ENCODE measurements at places on chromosomes 12 and 14. TPM values are rescaled to one million over a fixed set of nuclear protein-coding genes. Genes with fewer than 3 reads are reported as not detected.

SERPINA9 gene
- total RNA-seq = not detected

KRT77 gene
- not detected for total RNA-seq

PTPRR gene
- not detected for total RNA-seq

CLEC4C gene
- total RNA-seq = not detected

SERPINA3 gene
- total RNA-seq = 66.7 TPM

RAP1B gene
- 167 TPM for total RNA-seq

OVCH1 gene
- total RNA-seq = 0.08 TPM

PGF gene
- 14.6 TPM for total RNA-seq

YBX3 gene
- 176 TPM for total RNA-seq

NOS1 gene
- not detected for total RNA-seq

TAS2R31 gene
- total RNA-seq = 0.39 TPM

HOXC11 gene
- not detected for total RNA-seq

BBOF1 gene
- 5.7 TPM for total RNA-seq

ZFHX2 gene
- 0.39 TPM for total RNA-seq

CLMN gene
- total RNA-seq = 1.9 TPM
